Osteoblast (primary cell): ENCODE measurements at places on chromosomes 2 and 18.
A peak's percentile ranks its signal among the peaks of the same experiment; 100 is the strongest.

DNA sequence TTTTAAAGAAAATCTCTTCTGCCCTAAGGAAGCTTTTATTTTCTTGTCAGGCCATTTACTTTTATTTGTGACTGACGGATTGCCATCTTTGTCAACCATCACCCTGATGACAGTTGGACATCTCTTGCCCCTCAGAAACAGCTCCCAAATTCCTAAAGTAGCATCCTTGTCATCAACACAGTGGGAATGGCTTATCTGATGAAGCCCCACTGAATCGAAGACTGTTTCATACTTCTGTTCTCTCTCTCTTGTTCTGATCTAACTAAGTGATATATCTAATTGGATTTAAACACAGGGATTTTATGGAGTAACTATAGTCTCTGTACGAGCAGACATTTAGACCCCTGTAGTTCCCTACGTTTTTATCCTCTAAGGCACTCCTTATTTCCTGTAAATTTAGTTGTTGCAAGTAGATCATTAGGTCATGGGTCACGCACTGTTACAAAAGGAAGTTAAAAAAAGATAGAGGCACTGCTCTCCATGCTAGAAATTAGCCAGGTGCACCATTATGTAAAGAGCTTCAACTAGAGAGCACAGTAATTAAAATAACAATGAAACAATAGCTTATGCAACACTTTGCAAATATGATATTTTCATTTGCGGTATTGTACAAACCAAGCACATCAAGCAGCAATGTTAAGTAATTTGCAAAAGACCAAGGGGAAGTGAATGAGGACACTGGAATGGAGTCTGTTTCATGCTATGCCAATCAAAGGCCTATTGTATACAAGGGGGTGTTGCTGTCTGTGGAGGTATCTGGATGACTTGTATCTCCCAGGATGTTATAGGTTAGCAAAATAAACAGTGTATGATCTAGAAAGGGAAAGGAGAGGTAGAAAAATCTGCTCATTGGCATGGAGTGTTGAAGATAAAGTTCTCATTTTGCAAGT is 284.7 kb downstream of the LRRTM1 start:
- DNase-seq: no peak

DNA sequence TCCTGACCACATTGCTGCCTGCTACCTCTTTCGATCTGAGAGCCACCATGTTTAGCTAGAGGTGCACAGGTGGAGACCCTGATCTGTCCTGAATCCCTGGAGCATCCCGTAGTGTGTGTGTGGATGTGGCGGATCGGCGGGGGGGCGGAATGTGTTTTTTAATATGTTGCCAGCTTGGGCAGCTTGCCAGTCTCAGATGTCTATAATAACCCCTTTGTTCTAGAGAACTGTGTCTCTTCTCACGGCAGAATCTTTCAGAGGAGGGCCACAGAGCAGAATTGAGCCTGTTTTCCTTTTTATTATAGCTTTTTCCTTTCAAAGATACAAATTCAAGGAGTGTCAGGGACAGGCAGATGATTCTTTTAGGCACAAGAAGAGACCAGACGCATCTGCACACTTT is 934.1 kb upstream of the KLHL29 start:
- DNase-seq: no peak

DNA sequence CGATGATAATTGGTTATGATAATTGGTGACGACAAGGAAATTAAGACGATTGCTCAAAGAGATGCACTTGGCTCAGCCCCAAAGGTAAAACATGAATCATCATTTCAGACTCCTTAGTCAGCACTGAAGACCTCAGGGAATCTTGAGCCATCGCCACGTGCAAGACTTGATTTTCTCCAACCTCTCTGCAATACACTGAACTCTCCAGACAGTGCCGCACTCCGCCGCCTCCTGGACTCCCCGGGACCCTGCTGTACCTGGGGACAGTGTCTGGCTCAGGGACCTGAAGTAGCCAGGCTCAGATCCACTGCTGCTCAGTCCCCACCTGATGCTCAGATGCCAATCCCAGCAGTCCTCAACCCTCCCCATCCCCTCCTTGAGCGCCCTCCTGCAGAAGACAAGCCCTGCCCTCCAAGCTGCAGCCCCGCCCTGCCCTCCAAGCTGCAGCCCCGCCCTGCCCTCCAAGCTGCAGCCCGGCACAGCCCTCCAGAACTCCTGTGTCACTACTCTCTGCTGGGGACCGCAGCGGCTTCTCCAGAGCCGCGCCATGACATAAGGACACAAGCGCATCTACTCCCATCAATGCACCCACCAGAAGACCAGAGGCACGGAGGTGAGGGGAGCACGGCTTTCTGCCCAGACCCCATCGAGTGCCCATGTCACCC is 1.1 kb downstream of the TMEM18 start:
- DNase-seq: peak; percentile 91

GRCh38 chr2:190637903-190638618 is 10.8 kb upstream of the NAB1 start:
- DNase-seq: no peak

- DNase-seq: no peak
Measured at GRCh38 chr2:70835643-70836042, at the start of gene CD207. TSS of gene CD207 (minus strand) at chr2:70835816. CDS start at chr2:70835776, 40 bp downstream.

- no peak for DNase-seq
Measured at GRCh38 chr18:46478796-46479195, 178.2 kb downstream of the LOXHD1 start.

GRCh38 chr18:21700528-21701075 is 4.0 kb downstream of the ABHD3 start:
- DNase-seq: no peak

DNA sequence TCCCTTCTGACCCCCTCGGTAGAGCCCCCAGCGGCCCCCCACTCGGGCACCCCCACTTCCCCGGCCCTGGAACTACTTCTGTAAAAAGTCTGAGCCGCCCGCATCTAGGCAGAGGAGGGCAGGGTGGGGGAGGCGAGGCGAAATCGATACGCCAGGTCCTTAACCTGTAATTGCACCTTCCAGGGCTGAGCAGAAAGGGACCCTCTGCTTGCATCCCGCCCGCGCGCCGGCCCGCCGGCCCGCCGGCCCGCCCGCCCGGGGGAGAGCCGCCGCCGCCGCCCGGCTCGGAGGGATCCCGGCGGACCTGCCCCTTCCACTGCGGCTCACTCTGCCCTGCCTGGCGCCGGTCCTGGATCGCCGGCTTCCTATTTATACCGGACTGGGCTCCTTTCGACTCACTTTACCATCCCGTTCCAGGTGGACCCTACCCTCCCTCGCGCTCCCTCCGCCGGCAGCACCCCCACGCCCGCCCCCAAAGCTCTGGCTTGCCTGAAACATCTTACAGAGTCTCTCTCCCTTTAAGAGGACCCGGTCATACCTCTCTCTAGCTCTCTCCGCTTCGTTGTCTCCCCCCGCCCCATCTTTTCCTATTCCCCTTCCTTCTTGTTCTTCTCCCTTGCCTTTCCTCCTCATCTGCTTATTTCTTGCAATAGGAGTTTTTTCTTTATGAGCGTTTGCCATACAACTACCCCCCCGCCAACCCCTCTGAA is 797 bp downstream of the KLHL14 start:
- peak; percentile 79 for DNase-seq

GRCh38 chr2:109335631-109336176 is 206.7 kb downstream of the SH3RF3 start:
- no peak for DNase-seq

GRCh38 chr2:83002706-83003105 is 1456.4 kb downstream of the SUCLG1 start:
- no peak for DNase-seq

DNA sequence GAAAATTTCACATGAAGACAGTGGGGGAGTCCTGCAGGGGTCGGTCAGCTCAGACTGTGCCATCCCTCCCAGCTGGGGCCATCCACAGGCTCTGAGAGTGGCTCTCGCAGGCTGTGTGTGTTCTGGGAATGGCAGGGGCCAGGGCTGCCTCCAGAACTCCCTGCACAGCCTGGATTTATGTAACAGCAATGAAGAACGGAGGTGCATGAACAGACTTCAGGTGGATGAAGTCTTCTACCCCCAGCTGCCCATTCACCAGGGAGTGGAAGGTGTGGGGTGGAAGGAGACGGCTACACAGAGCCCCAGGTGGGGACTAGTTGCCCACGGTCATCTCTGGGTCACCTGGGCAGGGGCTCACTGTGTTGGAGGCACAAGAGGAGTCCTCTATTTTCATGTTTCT is 56.1 kb upstream of the HDAC4 start:
- DNase-seq: no peak

DNA sequence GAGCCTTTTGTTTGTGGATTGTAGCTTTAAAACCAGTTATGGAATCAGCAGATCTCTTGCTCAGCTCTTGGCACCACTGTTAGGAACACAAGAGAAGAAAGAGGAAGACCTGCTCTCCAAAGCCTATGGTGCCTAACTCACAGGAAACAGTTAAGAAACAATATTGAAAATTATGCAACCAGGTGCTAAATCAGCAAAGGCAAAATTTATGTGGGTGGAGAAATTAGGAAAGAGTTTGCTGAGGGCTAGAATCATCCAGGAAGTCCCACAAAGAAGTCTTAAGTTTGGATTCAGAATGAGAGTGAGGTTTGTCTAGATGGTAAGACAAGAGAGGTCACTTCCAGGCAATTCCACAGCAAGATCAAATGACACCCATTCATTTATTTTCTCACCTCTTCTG is 49.4 kb downstream of the AOX1 start:
- DNase-seq: no peak

GRCh38 chr2:37459095-37459981 is 114.9 kb downstream of the QPCT start:
- DNase-seq: no peak

DNA sequence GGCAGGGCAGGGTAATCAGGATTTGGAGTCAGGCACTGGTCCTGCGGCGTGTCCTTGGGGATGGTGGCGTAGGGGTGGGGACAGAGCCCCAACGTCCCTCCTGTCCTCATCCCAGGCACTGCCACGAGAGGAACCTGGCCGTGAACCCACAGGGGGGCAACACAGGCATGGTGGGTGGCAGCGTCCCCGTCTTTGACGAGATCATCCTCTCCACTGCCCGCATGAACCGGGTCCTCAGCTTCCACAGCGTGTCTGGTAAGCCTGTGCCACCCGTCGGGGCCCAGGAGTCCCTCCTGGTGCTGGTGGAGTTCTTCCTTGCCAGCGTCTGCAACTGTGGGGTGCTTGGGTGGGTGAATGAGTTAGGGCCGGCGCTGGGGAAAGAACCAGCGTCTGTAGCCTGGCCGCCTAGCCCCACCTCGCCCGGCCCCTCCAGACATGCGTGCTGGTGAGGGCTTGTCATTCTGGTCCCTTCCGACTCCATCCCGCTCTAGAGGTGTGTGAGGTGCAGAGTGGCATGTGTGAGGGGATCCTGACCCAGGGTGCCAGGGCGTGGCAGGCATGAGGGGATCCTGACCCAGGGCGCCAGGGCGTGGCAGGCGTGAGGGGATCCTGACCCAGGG is 8.0 kb downstream of the D2HGDH start:
- DNase-seq: no peak

DNA sequence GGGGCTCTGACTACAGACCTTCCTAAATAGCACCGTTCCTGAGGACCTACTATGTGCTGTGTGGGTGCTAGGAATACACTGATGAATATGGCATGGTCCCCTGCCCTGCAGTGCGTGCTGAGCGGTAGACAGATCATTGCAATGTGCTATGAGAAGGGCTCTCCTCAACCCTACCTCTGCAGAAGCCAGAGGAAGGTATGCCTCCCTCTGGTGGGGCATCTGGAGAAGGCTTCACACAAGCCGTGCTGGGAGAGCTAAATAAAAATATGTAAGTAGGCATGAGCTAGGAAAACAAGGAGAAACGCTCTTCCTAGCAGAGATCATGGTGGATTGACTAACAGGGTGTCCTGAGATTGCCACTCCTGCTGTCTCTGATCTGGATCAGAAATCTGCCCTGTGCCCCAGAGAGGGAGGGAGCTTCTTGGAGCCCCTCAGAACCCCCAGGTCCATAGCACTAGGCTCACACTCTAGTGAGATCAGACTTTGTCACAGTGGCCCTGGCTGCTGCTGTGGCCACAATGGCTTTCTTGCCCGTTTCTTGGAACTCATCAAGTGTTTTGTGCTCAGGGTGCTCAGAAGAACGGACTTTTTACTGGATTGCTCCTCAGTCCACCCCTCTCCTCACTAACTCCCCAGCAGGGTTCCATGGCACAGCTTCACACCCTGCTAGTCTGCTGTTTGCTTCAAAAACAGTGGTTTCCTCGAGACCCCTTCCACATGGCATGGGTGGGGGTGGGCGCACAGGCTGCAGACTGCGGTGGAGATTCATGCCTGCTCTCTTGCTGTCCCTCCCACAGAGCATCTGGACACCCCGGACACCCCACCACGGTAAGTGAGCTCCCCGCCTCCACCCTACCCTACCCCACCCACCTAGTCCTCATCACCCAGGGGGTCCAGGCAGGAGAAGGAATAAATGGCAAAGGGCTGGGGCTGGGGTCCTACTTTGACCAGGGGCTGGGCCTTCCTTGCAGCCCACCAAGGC is 14.2 kb downstream of the SIGLEC15 start:
- peak; percentile 96 for DNase-seq

- DNase-seq: no peak
Measured at GRCh38 chr2:58938988-58939387, 697.9 kb upstream of the FANCL start.

DNA sequence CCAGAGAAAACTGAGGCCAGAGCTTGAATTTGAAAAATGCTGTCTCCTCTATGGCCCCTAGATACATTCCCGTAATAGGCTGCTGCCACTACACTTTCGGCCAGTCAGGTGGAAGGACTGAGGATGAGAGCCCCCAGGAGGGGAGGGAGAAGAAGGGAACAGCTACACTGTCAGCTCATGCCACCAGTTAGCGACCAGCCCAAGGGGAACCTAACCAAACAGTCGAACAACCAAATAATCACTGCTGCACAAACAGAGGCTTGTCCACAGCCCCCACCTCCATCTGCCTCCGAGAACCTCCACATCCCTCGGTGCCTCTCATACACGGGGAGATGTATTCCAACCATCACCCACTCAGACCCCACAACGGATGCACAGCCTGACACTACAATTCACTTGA is 7.3 kb downstream of the ZNF516 start:
- peak; percentile 67 for DNase-seq

- DNase-seq: peak; percentile 87
Measured at GRCh38 chr18:70464343-70465114, 175.7 kb downstream of the SOCS6 start.

GRCh38 chr18:9700261-9700796 is 7.8 kb upstream of the RAB31 start:
- DNase-seq: no peak

GRCh38 chr2:18517386-18517785 is 43.1 kb downstream of the RDH14 start:
- no peak for DNase-seq

GRCh38 chr18:69222089-69222488 is 178.6 kb upstream of the DOK6 start:
- DNase-seq: no peak

DNA sequence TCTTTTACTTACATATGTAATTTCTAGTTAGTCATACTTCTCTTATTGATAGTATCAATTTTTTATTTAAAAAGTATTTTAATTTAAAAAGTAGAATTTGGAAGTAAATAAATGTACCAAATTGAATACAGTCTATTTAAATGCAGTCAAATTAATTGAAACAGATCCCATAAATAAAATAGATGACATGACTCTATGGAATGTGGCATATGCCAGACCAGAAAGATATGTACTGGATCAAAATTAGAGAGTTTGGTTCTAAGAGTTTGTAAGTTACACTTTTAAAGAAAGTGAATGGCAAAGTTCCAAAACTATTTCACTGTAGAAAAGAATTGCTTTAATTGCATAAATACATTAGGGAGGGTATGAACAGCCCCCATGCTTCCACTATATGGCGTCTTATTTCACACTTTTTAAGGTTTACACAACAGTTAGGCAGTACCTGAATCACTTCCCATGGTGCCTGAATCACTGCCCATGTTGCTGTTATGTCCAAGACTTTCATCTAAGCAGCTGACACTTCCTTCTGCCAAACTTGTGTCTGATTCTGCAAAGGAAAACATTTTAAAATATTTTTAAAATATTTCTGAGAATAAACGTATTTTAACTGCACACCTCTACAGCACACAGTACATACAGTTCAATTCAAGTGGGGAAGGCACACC is 25.2 kb downstream of the IFIH1 start:
- peak; percentile 49 for DNase-seq
